ENCODE measurements at places on chromosomes 6 and 20.
A peak's percentile ranks its signal among the peaks of the same experiment; 100 is the strongest.

DNA sequence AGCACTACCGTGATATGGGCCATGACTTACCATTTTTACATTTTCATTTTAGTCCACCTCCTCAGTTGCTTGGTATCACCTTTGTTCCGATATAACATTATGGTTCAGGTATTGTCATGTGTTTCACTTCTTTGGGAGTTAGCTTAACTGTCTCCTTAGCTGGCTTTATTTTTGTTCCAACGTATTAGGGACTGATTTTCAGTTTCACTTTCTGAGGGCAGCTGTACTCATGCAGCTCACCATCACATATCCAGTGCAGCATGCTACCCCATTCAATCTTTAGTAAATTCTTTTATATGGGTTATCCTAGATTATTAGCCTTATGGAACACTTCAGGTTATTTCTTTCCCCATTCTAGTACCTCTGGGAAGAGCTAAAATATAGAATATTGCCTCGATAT, 362.2 kb upstream of the IRAK1BP1 start:
- no peak for DNase-seq

- no peak for DNase-seq
These were observed 76.7 kb upstream of the LAMA2 start for GRCh38 chr6:128806261-128806660.

- no peak for DNase-seq
These were observed 15.1 kb upstream of the CCDC170 start for GRCh38 chr6:151478670-151479069.

DNA sequence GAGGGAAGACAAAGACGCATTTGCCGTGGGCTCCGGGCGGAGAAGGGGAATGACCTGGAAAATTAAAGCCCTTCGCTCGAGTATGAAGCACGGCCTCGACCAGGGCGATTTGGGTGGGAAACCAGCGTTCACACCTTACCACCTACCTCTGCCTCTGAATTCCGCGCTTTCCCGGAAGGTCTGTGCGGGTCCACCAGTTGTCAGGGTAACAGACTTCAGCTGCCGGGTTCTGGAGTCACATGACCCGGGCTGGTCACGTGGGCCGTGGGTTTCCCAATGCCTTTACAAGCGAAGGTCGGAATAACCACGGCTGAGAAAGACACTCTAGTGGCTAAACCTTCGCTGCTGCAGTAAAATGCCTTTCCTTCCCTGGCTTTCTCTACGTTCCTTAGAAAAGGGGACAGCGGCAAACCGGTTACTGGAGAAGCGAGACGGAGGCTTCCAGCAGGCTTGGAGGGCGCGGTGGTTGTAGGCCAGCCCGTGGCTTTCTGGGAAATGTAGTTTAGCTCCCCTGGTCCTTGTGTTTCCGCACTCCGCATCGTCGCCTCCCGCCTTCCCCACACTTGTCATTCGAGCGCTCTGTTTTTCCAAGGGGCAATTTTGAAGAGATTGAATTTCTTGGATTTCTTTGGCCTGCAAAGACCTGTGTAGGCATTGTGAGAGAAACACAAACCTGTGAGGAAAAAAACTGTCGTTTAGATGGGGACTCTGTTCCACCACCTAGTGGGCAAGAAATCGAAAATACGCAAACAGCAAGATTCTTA, at the start of gene CEP162:
Gene CEP162 (minus strand): TSS at position 210 of the 764 bp plus-strand sequence. CDS start 1,250 bp downstream, outside the sequence.
- DNase-seq = peak; percentile 89

GRCh38 chr6:45959534-45960145, 56.0 kb downstream of the CLIC5 start:
- DNase-seq = no peak

DNA sequence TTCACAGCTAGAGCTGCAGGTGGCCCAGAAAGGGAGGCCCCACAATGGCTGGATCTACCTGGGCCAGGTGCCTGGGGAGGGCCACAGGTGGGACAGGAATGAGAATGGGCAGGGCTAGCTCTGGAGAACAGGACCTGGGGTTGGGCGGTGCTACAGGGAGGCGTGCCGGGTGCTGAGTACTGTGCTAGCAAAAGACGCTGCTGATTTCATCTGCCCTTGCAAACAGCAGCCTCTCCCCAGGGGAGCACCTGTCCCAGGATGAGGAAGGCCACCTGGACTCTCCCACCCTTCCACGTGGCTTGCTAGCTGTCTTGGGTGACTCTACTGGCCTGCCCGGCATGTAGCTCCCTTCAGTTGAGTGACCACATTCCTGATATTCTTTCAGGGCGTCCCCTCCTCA, 6.6 kb upstream of the YTHDF1 start:
- no peak for DNase-seq

DNA sequence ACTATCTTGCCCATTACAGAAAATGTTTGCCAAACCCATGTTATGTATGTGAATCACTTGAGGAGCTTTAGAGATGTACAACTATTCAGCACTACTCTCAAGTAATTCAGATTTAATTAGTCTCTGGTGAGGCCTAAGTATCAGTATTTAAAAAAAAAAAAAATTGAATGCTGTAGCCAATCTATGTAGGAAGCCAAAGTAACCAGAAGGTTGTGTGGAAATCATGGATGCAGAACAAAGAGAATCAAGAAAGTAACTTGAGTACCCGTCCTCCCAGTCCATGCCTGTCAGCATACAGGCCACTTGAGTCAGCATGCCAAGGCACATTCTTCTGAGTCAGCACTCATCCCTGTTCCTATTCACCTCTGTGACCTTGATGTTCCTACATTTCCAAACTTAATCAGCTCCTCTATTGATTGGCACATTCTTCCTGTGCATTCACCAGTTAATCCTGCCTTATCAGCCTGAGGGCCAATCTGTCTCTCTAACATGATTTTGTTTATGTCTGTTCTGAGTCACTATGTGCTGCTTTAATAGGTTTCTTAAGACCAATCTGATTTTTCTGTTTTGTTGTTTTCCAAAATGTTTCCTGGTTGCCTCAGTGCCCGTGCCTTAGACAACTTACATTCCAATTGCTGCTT, 165.6 kb downstream of the KCNQ5 start:
- DNase-seq = no peak

DNA sequence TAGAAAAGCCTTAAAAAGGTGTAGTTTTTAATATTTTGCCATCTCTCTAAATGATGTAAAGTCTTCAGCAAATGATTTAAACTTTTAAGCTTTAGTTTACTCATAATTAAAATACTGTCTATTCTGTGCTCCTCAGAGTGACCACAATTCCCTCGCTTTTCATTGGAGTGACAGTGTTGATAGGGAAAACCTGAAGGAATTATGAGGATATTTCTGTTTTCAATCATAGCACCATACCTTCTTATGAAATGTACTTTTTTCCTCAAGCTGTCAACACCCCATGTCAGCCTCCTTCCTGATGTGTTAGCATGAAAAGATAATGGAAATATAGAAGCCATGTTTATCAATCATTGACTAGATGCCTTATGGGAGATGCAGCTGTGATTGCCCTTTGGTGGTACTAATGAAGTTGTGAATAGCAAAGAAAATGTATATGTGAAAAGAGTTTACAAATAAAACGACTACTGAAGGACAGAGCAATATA, 145.4 kb upstream of the EYS start:
- no peak for DNase-seq

- DNase-seq = no peak
These were observed at the start of gene SLC2A10 for GRCh38 chr20:46709459-46710152. Gene SLC2A10, plus strand, starts transcription at chr20:46709649. Its CDS starts 88 bp downstream, at chr20:46709737.

DNA sequence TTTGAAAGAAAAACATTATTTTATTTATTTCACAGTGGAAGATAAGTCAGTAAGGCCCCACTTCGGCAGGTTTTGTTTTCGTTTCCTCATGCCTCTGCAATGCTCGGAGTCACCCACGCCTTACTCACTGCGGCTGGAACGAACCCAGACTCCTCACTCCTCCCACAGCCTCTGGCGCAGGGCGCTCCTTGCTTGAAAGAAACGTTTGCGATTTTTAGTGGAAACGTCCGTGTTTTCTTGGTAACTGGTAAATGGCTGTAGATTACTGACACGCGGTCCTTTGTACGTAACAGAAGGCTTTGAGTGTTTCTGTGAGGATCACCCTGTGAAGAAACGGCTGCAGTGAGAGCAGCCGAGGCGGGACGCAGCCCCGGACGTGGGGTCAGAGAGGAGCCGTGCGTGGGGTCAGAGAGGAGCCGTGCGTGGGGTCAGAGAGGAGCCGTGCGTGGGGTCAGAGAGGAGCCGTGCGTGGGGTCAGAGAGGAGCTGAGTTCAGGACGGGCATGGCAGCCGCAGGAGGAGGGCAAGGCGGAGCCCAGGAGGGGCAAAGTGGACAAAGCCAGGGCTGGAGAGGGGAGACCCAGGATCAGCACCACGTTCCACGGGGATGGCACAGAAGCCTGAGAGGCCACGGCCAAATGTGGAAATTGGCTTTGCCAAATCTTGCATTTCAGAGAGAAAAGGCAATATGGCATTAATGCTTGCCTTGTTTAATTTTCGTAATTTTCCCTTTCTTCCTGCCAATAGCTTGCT, 198.6 kb upstream of the THBS2 start:
- no peak for DNase-seq

DNA sequence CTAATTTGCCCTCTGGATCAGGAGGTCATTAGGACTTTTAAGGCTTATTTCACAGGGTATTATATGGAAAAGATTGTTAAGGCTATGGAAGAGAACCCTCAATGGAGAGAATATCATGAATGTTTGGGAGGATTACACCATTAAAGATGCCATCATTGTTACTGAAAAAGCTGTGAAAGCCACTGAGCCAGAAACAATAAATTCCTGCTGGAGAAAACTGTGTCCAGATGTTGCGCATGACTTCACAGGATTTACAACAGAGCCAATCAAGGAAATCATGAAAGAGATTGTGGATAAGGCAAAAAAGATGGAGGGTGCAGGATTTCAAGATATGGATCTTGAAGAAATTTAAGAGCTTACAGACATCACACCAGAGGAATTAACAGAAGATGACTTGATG, 798.3 kb upstream of the SLC35B3 start:
- no peak for DNase-seq

GRCh38 chr6:2396846-2397630, 151.6 kb upstream of the GMDS start:
- no peak for DNase-seq

- no peak for DNase-seq
These were observed 165.1 kb downstream of the SASH1 start for GRCh38 chr6:148507774-148508173.

DNA sequence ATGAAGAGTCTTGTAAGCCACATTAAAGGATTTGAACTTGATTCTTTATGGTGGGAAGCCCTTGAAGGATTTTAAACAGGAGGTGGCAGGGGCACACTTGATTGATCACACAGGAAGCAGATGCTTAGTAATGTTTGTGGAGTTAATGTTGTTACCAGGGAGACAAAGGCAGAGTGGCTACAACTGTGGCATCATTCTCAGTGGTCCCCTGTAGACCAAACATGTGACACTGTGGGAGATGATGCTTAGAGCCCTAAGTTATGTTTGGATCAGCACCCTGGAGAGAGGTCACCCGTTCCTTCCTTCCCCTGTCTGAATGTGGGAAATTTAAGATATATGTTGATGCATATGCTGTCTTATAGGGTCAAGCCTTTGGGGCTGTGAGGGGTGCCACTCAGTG, 53.2 kb downstream of the EIF2S2 start:
- no peak for DNase-seq

DNA sequence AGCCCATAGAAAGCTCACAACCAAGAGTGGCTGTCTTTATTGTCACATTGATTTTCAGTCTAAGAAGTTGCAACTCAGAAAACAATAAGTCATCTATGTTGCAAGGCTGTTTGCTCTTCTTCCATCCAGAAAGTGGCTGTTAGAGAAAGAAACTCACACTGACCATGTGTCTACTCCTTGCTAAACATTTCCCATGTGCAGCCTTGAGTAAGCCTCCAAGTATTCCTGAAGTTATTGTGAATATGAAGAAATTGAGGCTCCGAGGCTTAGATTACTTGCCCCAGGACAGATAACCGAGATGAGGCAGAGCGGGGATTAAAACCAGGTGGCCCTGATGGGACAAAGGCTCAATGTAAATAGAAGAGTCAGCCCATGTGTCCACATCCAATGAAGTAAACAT, 105.0 kb downstream of the SPTLC3 start:
- no peak for DNase-seq

DNA sequence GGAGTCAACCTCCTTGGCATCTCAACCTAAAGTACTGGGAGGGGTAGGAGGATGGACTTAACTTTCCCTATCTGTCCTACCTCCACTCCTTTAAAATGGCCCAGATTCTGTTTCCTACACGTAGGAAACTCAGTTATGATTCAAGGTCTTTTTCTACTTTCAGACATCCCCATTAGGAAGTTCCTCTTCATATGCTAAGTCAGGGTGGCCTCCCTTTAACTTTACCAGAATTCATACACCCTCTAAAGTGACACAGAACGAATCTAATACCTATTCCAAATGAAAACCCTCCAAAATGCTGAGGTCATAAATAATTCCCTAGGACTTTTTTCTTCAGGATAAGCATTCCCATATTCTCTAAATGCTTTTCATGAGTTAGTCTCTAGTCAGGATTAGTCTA, 15.6 kb downstream of the ARG1 start:
- DNase-seq = no peak

DNA sequence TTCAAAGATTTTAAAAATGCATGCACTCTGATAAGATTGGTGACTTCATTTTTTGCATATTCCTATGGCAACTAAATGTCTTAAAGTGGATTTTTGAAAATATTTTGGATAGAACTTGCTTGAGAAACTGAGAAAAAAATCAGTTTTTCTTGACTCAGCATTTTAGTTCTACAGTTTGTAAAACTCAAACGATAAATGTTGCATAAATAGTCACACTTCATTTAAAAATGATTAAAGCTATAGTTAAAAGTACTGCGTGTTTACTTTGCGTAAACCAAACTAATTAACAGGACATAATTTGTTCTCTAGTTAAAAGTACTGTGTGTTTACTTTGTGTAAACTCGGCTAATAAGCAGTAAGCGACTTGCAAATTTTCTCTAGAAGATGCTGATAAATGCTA, 28.3 kb upstream of the MEI4 start:
- no peak for DNase-seq

DNA sequence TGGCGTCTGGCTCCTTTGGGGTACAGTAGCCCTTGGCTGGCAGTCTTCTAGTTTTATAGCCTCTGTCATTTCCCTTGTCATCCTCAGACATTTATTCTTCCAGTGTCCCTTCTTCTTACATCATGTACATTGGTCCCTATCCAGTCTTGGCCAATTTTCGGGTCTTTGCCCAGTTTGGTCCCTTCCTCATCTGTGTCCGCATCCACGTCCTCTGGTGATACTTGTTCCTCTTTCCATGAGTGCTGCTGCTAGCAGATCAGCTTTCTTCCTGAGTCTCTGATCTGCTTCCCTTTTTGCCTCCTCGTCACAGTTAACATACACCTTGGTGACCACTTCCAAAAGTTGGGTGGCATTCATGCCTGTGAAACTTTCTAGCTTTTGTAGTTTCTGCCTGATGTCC, 86.2 kb upstream of the GPR6 start:
- no peak for DNase-seq

Data from activated CD8-positive, alpha-beta memory T cell treated with anti-CD3 and anti-CD28 coated beads, Interleukin-2, amount 50 U/mL, for 48 hours (primary cell).